ENCODE measurements at places on chromosomes 11 and 22.

- DNase-seq: no peak
These were observed 7.8 kb downstream of the DCPS start for GRCh38 chr11:126311401-126312291.

DNA sequence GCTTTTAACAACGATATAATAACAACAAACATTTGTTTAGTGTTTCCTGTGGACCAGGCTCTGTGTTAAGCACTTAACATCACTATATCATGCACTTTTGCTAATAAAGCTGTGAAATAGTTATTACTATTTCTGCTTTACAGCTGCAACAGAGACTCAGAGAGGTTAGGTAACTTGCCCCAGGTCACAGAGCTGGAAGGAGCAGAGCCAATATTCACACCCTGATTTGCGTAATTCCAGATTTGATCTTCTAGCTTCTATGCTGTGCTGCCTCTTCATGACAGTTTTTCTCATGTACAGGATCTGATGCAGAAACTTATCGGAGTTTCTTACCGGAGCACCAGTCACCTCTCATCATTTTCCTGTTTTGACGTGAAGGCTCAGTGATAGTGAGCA is 33.6 kb upstream of the EHF start:
- DNase-seq: no peak

DNA sequence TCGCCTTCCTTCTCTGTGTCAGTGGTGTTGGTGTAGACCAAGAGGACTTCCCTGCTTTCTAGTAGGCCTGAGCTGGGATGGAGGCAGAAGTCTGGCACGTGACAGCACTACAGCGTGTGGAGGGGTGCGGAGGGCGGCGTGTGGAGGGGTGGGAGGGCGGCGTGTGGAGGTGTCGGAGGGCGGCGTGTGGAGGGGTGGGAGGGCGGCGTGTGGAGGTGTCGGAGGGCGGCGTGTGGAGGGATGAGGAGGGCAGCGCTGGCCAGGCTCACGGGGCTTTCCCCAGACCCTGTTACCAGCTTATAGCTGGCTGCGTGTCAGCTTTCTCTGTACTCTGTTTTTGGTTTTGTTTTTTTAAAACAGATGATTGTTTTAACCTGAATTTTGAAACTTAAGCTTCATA is 45.7 kb upstream of the CTTN start:
- no peak for DNase-seq

- no peak for DNase-seq
These were observed 235.0 kb downstream of the TBC1D22A start for GRCh38 chr22:46997311-46997970.

DNA sequence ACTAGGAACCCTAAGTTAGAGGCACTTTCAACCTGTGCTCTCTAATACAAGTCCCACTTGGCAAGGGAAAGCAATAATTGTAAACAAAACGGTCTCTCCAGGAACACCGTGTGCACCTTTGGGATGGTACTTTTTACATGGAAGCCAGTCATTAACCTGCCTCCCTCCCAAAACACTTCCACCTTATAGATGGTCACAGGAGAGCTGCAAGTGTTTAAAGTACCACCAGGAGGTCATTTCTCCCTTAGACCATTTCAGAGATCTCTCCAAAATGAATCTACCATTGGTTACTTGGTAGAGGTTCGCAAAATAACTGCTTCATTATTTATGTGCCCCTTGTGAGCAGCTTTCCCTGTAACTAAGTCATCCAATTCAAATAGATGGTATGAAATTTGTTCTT is 375.3 kb downstream of the DYNC2H1 start:
- DNase-seq: no peak

- DNase-seq: no peak
These were observed 77.1 kb downstream of the UBASH3B start for GRCh38 chr11:122732342-122733315.
